ENCODE measurements at places on chromosomes 7 and 10. TPM values are rescaled to one million over a fixed set of nuclear protein-coding genes. Genes with fewer than 3 reads are reported as not detected.

Gene DYDC2
- total RNA-seq: not detected

Gene BTBD16
- total RNA-seq: not detected

Gene INTS1
- total RNA-seq: 135 TPM

Gene COL26A1
- total RNA-seq: not detected

Gene TMEM178B
- 0.89 TPM for total RNA-seq

Gene OR13A1
- total RNA-seq: not detected

Gene HECW1
- total RNA-seq: not detected

Gene CHAT
- not detected for total RNA-seq

DNA sequence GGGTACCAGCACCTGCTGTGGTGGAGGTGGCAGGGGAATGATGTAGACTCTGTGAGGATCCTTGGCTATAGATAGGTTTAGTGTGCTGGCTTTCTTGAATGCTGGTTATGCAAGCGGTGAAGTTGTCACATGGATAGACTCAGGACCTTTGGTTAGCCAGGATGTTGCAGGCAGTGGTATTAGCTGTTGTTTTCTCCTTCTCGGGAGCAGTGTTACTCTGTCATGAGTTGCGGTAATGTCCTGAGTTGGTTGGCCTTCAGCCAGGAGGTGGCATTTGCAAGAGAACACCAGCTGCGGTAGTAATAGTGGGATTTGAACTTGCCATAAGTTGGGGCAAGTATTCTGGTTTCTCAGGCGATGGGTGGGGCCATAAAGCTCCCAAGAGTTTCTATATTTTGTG lies 10.8 kb downstream of the AGK start:
- no peaks in the 10 kb centered on the region for H3K27me3 ChIP-seq
- no peak overlapping the region for H3K4me3 ChIP-seq
- H3K36me3 ChIP-seq: peaks cover 11% of the 10 kb centered on the region
- no peak for DNase-seq
- H3K4me1 ChIP-seq: peaks cover 20% of the 10 kb centered on the region
- no peak overlapping the region for H3K27ac ChIP-seq

DNA sequence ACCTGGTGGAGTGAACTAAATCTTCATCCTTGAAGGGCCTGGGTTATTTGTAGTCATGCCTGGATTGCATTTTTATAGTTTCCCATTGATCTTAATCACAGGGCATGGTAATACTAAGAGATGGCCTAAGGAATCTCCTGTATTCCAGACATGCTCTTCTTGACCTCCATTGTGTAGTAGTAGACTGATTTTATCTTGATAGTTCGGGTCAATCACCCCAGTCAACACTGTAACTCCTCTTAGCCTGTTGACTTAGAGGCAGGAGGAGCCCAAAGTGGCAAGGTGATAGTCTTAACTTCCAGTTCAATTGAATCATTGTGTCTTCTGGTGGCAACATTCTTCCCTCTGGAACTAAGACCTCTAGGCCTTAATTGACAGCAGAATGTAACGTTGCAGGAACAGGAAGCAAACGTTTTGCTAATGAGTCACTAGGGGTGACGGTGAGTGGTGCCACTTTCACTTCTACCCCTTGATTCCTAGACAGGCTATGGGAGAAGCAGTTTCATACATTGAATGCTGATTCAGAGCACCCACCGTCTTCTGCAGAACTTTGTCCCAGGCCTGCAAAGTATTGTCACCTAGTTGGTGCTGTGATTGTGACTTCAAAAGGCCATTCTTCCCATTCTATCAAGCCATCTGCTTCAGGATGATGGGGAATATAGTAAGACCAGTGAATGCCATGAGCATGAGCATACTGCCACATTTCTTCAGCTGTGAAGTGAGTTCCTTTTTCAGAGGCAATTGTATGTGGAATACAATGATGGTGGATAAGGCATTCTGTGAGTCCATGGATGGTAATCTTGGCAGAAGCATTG lies 24.0 kb upstream of the PAPSS2 start:
- H3K36me3 ChIP-seq: no peaks in the 10 kb centered on the region
- H3K4me1 ChIP-seq: no peaks in the 10 kb centered on the region
- no peak for DNase-seq
- no peak overlapping the region for H3K4me3 ChIP-seq
- H3K27ac ChIP-seq: no peak overlapping the region

- H3K4me1 ChIP-seq: no peaks in the 10 kb centered on the region
- no peak for DNase-seq
- H3K4me3 ChIP-seq: no peak overlapping the region
- no peaks in the 10 kb centered on the region for H3K36me3 ChIP-seq
- no peak overlapping the region for H3K27ac ChIP-seq
Measured at GRCh38 chr10:44567471-44567870, 182.6 kb upstream of the CXCL12 start.

DNA sequence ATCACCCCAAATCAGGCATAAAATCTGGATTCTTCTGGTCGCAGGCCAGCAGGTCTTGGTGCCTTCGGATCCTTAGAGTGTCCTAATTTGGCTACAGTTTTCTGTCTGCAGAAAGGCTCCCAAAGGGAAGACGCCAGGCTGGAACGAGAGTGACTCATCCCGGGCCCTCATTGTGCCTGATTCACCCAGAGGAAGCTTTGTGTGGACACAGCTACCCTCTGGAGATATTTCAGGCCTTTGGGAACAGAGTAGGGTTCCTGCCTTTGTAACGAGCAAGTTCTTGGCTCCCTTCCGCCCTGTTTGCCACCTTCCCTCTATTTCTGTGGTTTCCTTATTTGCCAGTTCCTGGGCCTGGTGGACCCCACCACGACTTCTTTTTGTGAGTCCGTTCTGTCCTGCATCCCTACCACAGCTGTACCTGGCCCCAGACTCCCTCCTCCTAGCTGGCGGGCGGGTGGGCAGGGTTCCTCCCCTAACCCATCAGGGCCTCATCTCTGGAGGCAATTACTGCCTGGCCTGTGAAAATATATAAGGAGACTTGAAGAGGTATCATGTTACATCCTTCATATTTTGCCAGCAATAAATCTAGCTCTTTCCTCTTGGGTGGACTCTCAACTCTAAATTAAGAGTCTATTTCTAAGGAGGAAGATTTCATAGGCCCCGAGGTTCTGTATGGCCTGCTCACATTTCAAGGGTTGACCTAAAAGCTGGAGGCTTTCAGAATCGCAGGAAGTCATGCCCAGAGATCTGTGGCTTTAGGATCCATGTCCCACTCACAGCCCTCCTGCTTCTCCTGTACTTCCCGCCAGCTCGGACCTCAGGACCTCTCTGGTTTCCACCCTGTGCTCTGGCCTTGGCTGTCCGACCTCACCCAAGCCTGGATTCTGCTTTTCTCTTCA lies 219.2 kb upstream of the ZNF32 start:
- DNase-seq: no peak
- no peaks in the 10 kb centered on the region for H3K4me1 ChIP-seq
- no peaks in the 10 kb centered on the region for H3K27me3 ChIP-seq
- no peaks in the 10 kb centered on the region for H3K36me3 ChIP-seq

DNA sequence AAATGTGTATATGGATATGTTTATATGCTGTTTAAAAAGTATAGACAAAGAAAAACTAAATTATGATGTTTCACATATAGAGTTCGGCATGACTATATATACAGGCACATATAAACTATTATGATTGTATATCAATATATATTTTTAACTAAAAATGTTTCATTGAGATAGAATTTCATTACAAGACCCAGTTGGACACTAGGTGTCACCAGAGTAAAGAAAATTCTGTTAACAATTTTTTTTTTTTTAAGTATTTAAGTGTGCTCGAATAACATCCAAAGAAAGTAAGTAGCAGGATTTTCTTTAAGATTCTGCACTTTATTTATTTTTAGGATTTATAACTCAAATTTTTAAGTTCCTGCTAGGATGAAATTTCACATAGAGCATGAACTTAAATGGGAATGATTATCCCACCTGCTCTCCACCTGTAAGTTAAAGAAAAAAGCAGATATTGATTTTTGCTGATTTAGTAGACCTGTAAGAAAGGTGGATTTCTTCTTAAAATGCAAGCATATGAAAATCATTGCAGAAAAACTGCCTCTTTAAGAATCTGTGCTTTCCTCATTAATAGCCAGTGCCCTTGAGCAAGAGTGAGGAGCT lies 961.5 kb downstream of the PCDH15 start:
- H3K36me3 ChIP-seq: no peaks in the 10 kb centered on the region
- no peak overlapping the region for H3K4me3 ChIP-seq
- no peak overlapping the region for H3K27ac ChIP-seq
- no peak for DNase-seq
- no peaks in the 10 kb centered on the region for H3K4me1 ChIP-seq
- no peaks in the 10 kb centered on the region for H3K27me3 ChIP-seq

DNA sequence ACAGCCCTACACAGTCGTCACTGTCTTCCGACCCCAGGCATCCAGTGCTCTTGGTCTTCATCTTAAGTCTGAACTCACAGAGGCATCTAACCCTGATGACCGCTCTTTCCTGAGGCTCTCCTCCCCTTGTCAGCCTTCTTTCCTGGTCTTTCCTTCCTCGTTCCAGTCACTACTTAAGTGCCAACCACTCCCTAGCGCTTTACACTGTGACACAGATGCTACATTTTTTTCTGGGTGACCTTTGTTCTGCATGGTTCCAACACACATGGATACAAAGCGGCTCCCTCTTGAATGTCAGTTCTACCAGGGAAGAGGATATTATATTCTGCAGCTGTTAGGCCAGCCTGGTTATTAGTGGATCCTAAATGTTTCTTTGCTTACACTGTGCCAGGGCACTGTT lies 12.7 kb downstream of the YWHAG start:
- peaks cover 37% of the 10 kb centered on the region for H3K36me3 ChIP-seq
- no peaks in the 10 kb centered on the region for H3K27me3 ChIP-seq
- no peak overlapping the region for H3K27ac ChIP-seq
- no peak overlapping the region for H3K4me3 ChIP-seq
- peaks cover 42% of the 10 kb centered on the region for H3K4me1 ChIP-seq

GRCh38 chr10:44060221-44060620 lies 324.7 kb downstream of the CXCL12 start:
- no peak overlapping the region for H3K27ac ChIP-seq
- no peak overlapping the region for H3K4me3 ChIP-seq
- H3K4me1 ChIP-seq: no peaks in the 10 kb centered on the region
- DNase-seq: no peak
- H3K27me3 ChIP-seq: no peaks in the 10 kb centered on the region
- H3K36me3 ChIP-seq: no peaks in the 10 kb centered on the region

- no peak overlapping the region for H3K27ac ChIP-seq
- no peak for DNase-seq
- H3K4me1 ChIP-seq: peaks cover 22% of the 10 kb centered on the region
- no peaks in the 10 kb centered on the region for H3K36me3 ChIP-seq
- no peaks in the 10 kb centered on the region for H3K27me3 ChIP-seq
- no peak overlapping the region for H3K4me3 ChIP-seq
Measured at GRCh38 chr10:79342811-79343561, 4.3 kb upstream of the PPIF start.

DNA sequence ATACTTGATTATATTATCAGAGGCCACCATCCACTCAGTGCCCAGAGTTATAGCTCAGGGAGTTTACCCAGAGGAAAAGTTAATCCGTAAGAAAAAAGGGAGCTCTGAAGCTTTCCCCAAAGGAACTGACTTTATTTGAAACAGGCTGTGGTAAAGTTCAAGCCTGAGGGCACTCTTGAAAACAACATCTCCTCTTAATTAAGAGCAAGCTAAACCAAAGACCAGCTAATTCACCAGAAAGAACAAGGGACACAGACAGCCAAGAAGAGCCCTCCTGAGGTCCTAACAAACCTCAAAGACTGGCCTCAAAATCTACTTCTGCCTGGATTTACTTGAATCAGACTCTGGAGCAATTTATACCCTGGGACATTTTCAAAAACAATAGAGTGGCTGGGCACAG lies 159.6 kb upstream of the CHST15 start:
- no peak overlapping the region for H3K27ac ChIP-seq
- DNase-seq: no peak
- no peak overlapping the region for H3K4me3 ChIP-seq
- H3K36me3 ChIP-seq: no peaks in the 10 kb centered on the region
- no peaks in the 10 kb centered on the region for H3K27me3 ChIP-seq

DNA sequence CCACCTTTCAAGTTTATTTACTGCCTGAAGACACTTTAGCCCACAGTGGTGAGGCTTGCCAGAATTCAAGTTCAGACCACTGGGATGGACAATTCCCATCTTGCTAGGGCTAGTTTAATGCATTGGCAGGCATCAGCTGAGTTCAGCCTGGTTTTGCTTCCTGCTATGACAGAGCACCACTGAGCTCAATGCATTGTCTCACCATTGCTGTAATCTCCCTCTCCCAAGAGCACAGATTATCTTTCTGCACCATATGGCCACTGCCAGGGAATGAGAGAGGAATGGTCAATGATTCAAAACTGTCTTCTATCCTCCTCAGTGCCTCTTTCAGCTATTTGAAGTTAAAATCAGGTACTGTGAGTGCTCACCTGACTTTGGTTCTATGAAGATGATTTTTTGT lies 160.8 kb downstream of the XPNPEP1 start:
- H3K4me1 ChIP-seq: no peaks in the 10 kb centered on the region
- no peak overlapping the region for H3K4me3 ChIP-seq
- no peak overlapping the region for H3K27ac ChIP-seq
- no peaks in the 10 kb centered on the region for H3K36me3 ChIP-seq

GRCh38 chr7:132279718-132280117 lies 296.6 kb downstream of the PLXNA4 start:
- no peak for DNase-seq
- H3K4me1 ChIP-seq: no peaks in the 10 kb centered on the region
- H3K36me3 ChIP-seq: no peaks in the 10 kb centered on the region
- no peaks in the 10 kb centered on the region for H3K27me3 ChIP-seq
- H3K4me3 ChIP-seq: no peak overlapping the region

DNA sequence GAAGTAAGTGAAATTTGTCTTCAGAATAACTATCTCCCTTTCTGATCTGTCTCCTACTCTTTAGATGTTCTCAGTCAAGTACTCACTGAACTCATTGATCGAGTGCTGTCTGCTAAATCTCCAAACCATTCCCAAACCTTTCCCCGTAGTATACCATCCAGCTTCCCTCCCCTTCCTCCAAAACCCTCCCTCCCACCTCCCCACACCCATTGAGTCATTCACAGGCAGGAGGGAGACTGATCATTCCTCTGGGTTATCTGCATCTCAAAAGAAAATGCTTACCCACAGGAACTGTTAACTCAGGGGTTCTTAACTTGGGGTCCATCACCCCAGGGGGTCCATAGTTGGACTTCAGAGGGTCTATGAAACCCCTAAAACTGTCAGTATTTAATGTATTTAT lies 37.4 kb downstream of the GOT1 start:
- no peaks in the 10 kb centered on the region for H3K27me3 ChIP-seq
- DNase-seq: no peak
- no peak overlapping the region for H3K27ac ChIP-seq
- H3K36me3 ChIP-seq: no peaks in the 10 kb centered on the region
- H3K4me1 ChIP-seq: no peaks in the 10 kb centered on the region

GRCh38 chr7:124943472-124943871 lies 13.8 kb upstream of the POT1 start:
- no peak for DNase-seq
- peaks cover 4% of the 10 kb centered on the region for H3K27me3 ChIP-seq
- no peak overlapping the region for H3K27ac ChIP-seq
- H3K4me3 ChIP-seq: no peak overlapping the region

- no peak overlapping the region for H3K4me3 ChIP-seq
- no peaks in the 10 kb centered on the region for H3K36me3 ChIP-seq
- no peak overlapping the region for H3K27ac ChIP-seq
- no peaks in the 10 kb centered on the region for H3K27me3 ChIP-seq
Measured at GRCh38 chr10:75358132-75358531, 43.4 kb downstream of the ZNF503 start.

All from CD4-positive, alpha-beta memory T cell (primary cell).